ENCODE measurements at places on chromosomes 1 and 21.

DNA sequence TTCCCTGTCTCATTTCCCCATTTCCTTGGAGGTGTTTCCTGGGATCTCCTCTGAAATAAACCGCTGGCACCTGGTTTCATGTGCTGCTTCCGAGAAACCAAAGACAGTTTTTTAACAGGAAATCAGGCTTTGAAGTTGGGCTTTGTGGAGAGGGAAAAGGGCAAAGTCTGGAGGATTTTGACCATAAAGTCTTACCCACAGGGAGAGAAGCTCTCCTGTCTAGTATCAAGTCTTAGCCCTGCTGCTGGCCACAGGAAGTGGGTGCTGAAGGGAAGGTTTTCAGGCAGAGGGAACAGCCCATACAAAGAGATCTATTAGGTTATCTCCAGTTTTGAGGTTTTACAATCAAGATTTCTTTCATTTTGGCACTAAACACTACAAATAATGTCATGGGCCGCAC is 29.3 kb downstream of the SLC5A9 start:
- no peak for DNase-seq

- no peak for DNase-seq
Measured at GRCh38 chr21:44490405-44490804, 35.1 kb downstream of the LRRC3 start.

GRCh38 chr1:155134880-155135414 is 705 bp upstream of the SLC50A1 start:
- peak; percentile 100 for DNase-seq

DNA sequence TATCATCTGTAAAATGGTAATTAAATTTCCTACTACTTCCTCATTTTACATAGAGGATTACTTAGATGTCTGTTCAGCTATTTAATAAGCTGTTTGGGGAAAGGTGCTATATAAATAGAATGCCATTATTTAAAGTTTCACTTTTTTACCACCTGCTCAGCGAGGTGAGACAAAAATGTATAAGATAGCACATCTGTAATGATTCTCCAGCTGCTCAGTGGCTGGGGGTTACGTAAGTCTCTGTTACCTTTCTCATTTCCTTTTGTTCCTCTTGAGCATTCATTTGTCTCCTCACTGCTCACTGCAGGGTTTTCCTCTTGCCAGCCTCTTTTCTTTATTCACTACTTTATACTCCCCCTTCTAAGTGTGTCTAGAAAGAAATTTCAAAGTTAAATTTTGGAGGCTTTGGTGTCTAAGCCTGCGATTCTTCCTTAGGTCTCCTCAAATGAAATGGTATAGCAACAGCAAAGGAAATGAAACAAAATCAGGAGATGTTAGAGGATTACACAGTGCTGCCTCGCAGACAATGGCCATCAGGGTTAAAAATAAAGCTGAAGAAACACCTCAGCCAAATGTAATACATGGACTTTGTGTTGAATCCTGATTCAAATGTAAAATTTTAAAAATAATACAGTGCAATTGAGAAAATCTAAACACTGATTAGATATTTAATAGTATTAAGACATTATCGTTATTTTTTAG is 6.8 kb downstream of the RGS8 start:
- DNase-seq = no peak
